ENCODE measurements at places on chromosomes 1 and 21.
A peak's percentile ranks its signal among the peaks of the same experiment; 100 is the strongest.

- no peak for DNase-seq
Measured at GRCh38 chr1:147919896-147920295, 8.3 kb upstream of the GPR89B start.

DNA sequence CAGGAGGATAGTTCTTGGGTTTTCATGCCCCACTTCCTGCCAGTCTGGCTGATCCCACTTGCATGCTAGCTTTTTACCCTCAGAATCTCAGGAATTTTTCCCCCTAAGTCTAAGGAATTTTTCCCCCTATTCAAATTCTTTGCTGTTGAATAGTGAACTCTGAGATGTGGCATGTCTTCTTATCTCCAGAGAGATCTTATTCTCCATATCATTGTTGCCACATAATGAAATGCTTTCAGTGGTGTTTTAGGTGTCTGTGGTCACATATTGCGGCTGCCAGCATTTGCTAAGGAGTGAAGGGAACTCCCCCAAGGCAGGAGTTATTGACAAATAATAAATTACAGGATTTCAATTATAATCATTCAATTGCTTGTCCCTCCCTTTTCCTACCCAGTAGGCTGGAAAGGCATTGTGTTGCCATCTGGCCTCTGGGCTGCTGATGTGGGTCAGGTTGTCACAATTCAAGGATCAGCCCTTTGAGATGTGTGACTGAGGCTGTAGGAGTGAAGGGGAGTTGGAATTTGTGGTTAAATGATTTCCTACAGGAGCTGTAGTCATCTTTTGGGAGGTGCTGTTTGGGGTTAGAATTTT lies 3.9 kb upstream of the FLG start:
- no peak for DNase-seq

GRCh38 chr1:113928187-113928930 lies 765 bp upstream of the HIPK1 start:
- DNase-seq, result no peak

DNA sequence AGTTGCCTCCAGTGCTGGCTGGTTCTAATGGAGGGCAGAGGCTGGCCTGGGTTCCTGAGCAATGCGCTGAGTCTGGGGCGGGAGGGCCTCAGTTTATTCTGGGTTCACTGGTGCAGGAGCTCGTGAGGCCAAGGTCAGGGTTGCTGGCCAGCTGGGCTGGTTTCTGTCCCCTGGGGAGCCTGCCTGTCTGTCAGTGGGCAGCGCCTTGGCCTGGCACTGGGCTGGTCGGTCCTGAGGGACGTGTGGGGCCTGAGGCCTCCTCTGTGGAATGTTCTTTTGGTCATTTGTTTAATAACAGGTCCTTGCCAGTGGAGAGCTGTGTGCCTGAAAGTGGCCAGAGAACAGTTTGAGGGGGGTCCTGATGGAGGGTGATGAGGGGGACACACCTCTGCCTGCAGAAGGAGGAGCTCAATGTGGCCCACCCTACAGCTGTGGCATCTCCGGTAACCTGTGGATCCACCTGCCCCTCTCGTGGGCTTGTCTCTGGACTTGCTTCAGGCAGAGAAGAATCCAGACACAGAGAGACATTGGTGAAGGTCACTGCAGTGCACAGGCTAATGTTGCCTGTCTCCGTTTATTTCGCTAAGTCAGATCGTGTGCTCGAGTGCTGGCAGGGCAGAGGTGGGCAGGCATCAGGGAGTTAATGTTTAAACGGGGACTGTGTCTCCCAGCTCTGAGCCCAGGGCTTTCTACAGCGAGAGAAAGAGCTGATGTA lies 34.6 kb downstream of the COQ8A start:
- no peak for DNase-seq

GRCh38 chr21:17668479-17669140 lies 55.9 kb upstream of the BTG3 start:
- DNase-seq, result peak; percentile 54

GRCh38 chr1:226691247-226691646 lies 47.8 kb downstream of the ITPKB start:
- no peak for DNase-seq

- DNase-seq, result no peak
Measured at GRCh38 chr1:200221614-200222282, 188.1 kb downstream of the ZNF281 start.

DNA sequence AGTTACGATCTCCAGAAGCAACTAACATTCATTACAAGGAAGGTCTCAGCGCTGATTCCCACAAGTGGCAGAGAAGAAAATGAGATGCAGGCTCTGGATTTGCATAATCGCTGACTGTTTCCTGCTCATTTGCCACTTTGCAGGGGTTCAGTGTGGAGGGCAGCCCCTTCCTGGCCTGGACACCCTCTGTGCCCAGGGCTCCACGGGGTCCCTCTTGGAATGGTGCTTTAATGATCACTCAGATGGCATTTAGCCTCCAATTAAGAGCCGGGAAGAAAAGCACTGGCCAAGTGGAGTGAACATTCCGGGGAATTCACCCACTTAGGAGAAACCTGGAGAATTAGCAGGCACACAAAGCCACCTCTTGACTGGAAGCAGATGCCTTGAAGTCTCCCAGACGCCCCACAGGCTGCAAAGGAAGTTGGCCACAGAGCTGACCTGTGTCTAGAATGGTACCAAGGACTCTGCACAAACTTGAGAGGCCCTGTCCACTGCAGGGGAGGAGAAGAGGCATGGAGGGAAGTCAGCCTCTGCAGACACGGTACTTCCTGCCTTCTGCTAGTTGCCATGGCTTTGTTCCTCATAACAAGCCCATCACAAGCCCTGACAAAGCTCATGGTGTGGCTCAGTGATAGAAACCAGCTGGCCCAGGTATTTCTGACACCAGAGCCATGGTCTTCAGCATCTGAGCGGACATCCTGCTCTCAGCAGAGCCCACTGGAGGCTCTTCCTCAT lies 157.2 kb downstream of the KAZN start:
- no peak for DNase-seq

All from NCI-H69 (cell line).